ENCODE measurements at places on chromosomes 6 and 20.

- DNase-seq: no peak
Measured at GRCh38 chr6:150915880-150916265, 50.4 kb downstream of the MTHFD1L start.

GRCh38 chr6:127515234-127515793 is 3.8 kb downstream of the MTCL3 start:
- peak; percentile 38 for DNase-seq

GRCh38 chr6:81748994-81749393 is 3.5 kb downstream of the TENT5A start:
- no peak for DNase-seq

DNA sequence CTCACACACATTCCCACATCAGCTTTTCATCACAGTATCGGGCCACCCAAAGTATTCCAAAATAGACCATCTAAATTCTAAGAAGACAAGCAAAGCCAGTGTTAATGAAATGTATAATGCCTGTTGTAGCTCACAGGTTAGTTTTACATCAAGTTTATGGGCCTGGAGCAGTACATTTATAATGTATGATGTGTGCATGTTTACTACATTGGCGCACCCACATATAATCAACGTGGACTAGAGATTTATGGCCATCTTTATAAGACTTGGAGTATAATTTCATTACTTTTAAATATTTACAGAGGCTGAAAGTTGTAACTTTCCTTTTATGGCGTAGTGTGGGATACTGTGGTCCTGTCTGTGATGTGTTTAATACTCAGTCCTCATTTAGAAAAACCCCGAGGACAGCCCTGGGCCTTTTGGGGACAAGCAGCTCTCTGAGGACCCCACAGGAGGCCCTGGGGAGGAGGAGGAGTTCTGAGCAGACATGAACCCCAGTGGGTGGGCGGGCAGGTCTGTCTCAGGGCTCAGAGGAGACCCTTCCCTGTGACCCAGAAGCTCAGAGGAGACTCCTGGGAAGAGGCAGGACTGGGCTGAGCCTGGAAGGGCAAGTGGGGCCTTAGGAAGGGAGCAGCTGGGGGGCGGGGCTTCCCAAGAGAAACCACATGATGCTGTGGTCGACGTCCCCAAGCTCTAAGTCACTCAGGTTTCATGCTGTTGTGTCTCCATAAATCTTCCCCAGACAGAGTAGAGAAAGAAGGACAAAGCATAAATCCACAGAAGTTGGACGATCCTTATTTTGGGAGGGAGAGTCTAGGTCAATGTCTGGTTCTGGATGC is 232.1 kb downstream of the PREX1 start:
- no peak for DNase-seq

All from SK-N-DZ (cell line).